ENCODE measurements at places on chromosomes 16 and 17.

GRCh38 chr16:67845291-67846062 lies 1.3 kb upstream of the NUTF2 start:
- DNase-seq = no peak

DNA sequence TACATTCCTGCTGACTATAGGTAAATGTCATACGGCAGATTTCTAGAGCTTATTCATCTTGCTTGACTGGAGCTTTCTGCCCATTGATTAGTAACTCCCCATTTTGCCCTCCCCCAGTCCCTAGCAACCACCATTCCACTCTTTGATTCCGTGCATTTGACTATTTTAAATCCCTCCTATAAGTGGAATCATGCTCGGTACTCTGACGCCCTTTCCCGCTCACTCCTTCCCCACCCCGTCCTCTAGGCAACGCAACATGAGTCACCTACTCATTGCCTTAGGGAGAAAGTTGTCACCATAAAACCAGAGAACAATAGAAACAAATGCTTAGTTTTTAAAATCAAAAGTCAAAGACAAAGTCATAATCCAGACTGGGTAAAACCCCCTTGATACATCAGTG lies 45.5 kb upstream of the RBBP6 start:
- no peak for DNase-seq

GRCh38 chr17:67443931-67444595 lies 67.0 kb downstream of the PITPNC1 start:
- no peak for DNase-seq

GRCh38 chr17:72901657-72902056 lies 190.8 kb downstream of the SLC39A11 start:
- DNase-seq = no peak

- no peak for DNase-seq
Observed at GRCh38 chr17:80376531-80376930, 38.4 kb upstream of the ENDOV start.

DNA sequence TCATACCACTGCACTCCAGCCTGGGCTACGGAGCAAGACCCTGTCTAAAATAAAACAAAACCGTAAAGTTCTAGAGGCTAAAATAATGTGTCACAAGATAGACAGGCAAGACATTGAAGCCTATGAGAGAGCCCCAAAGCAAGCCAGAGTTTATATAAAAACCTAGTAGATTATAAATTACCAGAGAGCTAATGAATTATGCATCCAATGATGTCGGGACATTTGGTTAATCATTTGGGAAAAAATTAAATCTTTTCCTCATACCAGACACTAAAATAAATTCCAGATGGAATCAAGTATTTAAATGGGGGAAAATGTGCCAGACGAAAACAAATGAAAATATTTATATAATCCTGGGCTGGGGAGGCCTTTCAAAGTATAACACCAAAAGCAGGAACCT lies 24.2 kb downstream of the CCDC40 start:
- DNase-seq = no peak

GRCh38 chr17:8894202-8894671 lies 26.8 kb upstream of the PIK3R6 start:
- DNase-seq = no peak

GRCh38 chr16:70635336-70636016 lies 10.9 kb upstream of the IL34 start:
- DNase-seq = no peak

- DNase-seq = no peak
Observed at GRCh38 chr17:13200671-13201070, 182.8 kb upstream of the ELAC2 start.

- no peak for DNase-seq
Observed at GRCh38 chr16:4523686-4524085, 14.9 kb downstream of the CDIP1 start.

DNA sequence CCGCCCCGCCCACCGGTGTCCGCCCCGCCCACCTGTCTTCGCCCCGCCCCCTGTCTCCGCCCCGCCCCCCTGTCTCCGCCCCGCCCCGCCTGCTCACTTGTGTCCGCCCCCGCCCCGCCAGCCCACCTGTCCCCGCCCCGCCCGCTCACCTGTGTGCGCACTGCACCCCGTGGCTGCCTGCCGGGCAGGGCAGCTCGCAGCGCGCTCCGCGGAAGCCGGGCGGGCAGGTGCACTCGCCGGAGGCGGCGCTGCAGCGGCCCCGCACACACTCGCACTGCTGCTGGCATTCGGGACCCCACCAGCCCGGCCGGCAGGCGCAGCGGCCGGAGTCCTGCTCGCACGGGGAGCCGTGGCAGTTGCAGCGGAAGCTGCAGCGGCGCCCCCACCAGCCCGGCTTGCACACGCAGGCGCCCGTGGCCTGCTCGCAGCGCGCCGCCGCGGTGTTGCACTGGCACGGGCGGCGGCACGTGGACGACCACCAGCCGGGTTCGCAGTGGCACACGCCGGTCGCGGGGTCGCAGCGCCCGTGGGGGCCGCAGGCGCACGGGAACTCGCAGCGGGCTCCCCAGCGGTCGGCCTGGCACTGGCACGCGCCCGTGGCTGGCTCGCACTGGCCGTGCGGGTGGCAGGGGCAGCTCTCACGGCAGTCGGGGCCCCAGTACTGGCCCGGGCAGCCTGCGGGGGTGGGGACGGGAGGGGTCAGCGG lies 2.1 kb downstream of the SCARF1 start:
- peak; percentile 55 for DNase-seq

DNA sequence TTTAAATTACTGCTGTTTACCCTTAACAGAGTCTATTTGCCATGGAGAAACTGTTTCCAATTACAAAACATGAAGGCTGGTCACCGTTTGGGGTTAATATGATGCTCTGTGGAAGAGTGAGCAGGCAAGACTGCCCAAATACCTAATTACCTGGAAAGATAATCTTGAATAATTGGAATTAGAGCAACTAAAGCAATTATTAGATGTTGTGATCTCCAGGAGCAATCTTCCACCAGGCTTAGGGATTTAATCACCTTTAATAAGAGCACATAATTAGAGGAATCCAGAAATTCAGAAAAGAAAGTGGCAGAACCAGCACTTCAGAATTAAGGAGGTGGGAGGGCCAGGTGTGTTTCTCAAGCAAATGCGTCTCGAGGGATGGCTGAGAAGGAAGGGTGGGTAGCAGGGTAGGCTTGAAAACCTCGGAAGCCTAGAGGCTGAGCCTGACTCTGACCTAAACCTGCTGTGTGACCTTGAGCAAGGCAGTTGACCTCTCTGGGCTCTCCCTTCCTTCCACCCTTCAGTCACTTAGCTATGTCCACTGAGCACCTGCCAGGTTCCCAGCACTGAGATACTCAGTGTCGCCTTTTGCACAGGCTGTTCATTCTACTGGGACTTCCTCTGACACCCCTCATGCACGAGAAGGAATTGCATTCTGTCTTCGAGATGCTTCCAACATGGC lies 113.2 kb downstream of the GSG1L start:
- DNase-seq = no peak

- no peak for DNase-seq
Observed at GRCh38 chr16:56604966-56605365, 3.4 kb upstream of the MT2A start.

- DNase-seq = no peak
Observed at GRCh38 chr16:85422632-85423550, 190.2 kb upstream of the GSE1 start.

DNA sequence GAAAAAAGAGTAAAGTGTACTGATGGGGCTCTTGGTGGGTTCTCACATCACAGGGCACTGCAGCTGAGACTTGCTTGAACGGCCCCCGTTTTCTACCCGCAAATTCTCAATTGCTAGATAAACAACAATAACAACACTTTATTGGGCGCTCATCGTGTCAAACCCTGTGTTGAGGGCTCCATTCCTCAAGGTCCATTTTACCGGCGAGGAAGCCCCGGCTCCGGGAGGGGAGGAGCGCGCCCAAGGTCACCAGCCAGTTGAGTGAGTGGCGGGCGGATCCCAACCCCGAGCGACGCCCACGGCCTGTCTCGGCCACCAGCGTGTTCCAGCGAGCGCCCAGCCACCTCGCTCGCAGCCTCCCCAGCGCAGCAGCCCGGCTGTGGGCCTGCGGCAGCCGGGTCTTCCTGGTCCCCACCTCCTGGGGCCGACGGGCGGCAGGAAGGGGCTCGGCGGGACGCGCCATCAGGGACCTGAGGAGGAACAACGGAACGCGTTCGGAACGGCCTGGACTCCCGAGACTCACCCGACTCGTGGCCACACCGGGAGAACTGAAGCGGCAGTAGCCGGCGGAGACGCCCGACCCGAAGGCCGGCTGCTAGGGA lies 373 bp downstream of the CMC2 start:
- peak; percentile 26 for DNase-seq

- no peak for DNase-seq
Observed at GRCh38 chr16:59411961-59412841, 678.1 kb upstream of the GOT2 start.

DNA sequence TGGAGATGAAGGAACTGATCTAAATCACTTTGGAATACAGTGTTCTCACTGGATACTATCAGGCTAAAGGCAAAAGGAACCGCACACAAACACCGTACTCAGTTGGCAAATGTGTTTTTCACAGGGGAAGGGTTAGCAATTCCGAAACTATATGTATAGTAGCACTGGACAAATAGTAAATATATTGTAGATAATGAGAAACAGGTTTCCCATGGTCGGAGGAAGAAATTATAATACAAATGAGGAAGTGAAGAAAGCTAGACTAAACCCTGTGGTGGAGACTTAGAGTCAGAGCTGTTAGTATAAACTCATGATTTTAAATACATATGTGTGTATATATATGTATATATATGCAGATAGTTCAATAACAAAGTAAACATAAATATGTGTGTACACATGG lies 414.1 kb upstream of the SALL1 start:
- no peak for DNase-seq

DNA sequence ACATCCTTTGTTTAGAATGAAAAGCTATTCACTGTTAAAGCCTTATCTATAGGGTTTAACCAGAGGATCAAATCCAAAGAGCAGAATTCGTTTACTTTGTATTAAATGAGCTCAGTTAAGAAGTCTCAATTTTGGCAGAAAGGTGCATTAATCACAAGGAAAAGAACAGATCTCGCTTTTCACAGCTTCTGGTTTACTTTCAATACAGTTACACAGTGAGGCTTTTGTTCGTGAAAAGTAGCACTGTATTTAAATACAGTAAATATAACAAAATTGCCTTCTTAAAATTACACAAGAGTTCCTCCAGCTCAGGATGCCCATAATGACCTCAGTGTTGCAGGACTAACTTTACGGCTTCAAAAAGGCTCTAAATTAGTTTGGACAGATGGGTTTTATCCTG lies 669.1 kb upstream of the SALL1 start:
- no peak for DNase-seq

- no peak for DNase-seq
Observed at GRCh38 chr16:84773312-84773711, 46.5 kb upstream of the CRISPLD2 start.

DNA sequence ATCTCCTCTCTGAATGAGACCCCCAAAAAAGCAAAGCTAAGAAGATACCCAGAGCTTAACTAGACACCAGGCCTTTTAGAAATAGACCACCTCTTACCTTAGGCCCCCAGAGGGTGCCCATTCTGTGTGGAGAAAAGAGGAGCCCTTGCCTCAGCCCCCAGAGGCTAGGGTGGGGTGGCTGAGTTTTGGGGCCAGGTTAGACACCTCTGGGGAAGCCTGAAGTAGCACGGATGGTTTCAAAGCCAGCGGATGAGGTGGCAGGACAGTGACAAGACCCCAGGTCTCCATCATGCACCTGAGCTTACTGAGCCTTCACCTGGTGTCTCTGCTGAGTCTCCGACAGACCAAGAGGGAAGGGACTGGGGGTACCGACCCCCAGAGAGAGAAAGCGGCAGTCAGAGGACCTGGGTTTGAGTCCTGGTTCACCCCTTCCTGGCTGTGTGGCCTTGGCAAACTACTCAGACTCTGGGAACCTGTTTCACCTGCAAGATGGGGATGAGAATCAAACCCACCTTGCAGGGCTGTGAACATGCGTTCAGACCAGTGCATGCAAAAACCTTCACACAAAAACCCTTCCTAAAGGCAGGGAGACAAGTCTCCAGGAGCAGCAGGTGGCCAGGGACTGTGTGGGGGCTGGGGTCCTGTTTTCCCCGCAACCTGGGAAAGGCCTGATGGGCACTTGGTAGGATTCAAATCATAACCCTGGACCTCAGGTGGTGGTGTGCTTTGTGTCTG lies 7.7 kb downstream of the SCGB1C2 start:
- DNase-seq = peak; percentile 1

- DNase-seq = no peak
Observed at GRCh38 chr17:19631905-19632304, 16.6 kb upstream of the ALDH3A2 start.

- DNase-seq = no peak
Observed at GRCh38 chr17:73785496-73785895, 141.3 kb upstream of the SDK2 start.
